HFF-Myc (cell line): ENCODE measurements at places on chromosomes 3 and 15.

DNA sequence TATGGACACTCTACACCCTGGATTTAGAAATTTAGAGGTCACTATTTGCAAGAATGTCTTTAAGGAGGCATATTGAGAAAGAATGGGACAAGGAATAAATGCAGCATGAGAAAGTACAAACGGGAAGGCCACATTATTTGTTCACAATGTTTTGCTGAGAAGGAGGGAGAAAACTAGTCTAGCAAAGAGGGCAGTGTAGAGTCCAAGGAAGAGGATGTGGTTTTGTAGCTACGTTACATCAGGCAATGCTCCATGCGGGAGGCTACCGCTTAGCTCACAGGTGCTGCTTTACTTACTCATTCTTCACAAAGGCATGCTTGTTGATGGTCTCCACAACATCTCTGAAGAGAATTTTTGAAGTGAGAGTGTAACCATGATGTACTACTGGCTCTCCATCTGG is 191.1 kb downstream of the PLCH1 start:
- DNase-seq = no peak

DNA sequence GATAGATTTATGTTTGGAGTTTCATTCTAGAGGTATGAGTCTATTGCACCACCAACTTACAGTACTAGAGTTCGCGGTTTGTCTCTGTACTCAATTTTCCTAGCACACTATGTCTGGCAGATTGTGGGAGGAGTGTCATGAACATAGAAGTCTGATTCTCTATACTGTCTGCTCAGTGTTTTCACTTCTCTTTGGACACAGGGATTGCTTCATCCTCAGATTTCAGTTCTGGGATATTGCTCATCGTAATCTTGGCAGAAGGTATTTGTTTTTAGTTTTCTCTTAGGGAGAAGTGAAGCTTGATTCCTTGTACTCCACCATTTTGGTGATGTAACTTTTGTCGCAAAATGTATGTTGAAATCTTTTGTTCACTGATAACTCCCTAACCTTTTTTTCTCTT is 27.8 kb upstream of the AZI2 start:
- DNase-seq = no peak

- no peak for DNase-seq
Measured at GRCh38 chr3:4665197-4665596, 172.0 kb downstream of the ITPR1 start.

GRCh38 chr15:52689562-52689961 is 10.4 kb upstream of the ATOSA start:
- DNase-seq = no peak

DNA sequence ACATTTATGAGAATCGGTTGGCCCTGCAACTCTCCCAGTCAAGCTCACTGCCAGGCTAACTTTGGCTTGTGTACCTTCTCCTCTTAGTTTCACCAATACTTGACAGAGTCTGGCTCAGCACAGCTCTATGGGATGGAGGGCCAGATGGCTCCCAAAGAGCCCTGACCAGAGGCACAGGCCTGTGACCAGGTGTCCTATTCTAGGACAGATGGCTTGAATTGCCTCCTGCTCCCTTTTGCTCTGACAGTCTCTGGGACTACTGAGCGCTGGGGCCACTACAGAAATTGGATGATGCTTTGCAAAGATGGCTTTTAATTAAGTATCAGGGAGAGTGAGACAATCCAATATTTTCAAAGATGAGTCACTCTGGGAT is 10.3 kb upstream of the ARID3B start:
- no peak for DNase-seq

DNA sequence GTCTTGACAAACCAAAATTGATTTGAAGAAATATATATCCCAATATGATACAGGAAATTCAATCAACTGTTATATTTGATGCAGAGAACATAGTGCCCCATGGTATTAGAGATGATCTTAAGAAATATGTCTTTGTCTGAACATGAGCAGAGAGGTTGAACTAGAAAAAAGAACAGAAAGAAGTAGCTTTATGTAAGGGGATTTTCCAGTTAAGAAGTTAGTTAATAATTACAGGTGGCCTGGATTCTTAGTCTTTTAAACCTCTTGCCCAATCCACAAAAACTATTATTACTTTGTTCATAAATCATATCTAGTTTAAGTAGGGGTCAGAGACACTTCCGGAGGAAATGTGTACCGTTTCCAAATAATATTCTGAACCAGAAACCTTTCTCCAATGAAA is 1186.7 kb upstream of the EPHA6 start:
- no peak for DNase-seq

GRCh38 chr15:42108189-42108588 is 13.8 kb upstream of the PLA2G4D start:
- no peak for DNase-seq

DNA sequence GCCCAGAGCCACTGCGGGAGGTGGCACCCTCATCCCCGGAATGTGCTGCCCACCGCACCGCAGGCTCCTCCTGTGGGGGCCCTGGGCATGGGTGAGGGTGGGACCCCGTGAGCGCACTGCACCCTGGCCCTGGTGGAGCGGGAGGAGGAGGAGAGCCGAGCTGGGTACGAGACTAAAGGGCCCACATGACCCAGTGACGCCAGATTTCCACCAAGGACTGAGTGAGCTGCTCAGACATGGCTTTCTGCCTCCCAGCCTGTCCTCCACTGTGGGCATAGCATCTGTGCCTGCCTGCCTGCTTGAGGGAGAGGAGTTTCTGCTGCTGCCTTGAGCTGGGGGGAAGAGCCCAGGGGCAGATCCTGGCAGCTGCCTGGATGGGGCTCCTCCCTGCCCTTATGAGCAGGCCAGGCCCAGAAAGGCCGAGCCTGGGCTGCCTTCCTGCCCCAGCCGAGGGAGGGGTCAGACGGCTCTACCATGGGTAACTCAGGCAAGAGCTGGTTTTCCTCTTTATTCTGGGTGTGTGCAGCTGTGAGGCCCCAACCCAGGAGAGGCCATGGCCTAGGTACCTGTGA is 88.4 kb downstream of the VGLL4 start:
- no peak for DNase-seq

GRCh38 chr15:100158356-100158755 is 183.4 kb downstream of the ADAMTS17 start:
- DNase-seq = no peak

GRCh38 chr3:46959161-46959511 is 17.4 kb downstream of the CCDC12 start:
- no peak for DNase-seq

DNA sequence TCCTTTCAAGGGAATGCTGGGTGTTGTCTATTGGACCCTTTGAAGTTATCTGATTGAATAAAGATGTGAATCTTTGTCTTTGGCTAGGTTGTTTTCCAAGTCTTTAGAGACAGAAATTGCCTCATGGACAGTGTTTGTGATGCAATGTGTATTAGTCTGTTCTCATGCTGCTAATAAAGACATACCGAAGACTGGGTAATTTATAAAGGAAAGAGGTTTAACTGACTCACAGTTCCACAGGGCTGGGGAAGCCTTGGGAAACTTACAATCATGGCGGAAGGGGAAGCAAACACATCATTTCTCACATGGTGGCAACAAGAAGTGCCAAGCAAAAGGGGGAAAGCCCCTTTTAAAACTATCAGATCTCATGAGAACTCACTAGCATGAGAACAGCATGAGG is 88.8 kb upstream of the PLXND1 start:
- no peak for DNase-seq

GRCh38 chr3:9715764-9716437 is 12.3 kb downstream of the CPNE9 start:
- DNase-seq = peak; percentile 78

- peak; percentile 99 for DNase-seq
Measured at GRCh38 chr3:52670621-52671521, 14.8 kb downstream of the PBRM1 start.

DNA sequence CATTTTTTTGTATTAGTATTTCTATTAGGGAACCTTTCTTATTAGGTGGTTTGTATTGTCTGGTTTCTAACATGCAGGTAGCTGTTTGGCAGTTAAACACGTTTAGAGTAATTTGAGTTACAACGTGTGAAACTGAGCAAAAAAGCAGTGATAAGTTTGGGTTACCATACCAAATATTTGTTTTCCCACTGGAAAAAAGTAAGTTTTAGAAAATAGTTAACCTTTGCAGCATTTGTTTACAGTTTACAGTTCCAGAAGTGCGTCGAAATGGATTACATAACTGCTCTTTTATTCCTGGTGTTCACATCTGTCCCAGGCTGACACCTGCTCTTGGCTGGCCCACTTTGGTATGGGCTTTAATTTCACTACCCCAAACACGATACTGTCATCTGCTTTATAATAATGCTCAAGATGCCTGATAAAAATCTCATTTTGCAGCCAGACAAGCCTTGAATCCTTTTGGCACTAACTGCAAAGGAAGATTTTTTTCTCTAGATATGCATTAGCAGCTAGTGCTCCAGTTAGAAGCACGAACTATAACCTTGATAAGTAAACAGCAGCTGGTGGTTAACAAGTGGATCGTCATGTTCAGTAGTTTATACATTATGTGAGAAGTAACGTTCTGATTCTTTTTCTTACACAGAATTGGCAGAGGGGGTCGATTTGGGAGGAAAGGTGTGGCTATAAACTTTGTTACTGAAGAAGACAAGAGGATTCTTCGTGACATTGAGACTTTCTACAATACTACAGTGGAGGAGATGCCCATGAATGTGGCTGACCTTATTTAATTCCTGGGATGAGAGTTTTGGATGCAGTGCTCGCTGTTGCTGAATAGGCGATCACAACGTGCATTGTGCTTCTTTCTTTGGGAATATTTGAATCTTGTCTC is 5.3 kb downstream of the EIF4A2 start:
- DNase-seq = no peak

- DNase-seq = no peak
Measured at GRCh38 chr3:78048698-78049097, 1008.8 kb downstream of the ROBO2 start.

- DNase-seq = no peak
Measured at GRCh38 chr15:61047783-61048182, 181.3 kb downstream of the RORA start.

GRCh38 chr3:37986479-37987314 is 3.9 kb upstream of the VILL start:
- DNase-seq = no peak
